ENCODE measurements at places on chromosomes 12 and 14.

- no peak for DNase-seq
Observed at GRCh38 chr14:70043001-70043400, 145.8 kb downstream of the SLC8A3 start.

- no peak for DNase-seq
Observed at GRCh38 chr12:113116875-113117274, 18.7 kb downstream of the RASAL1 start.

- DNase-seq = no peak
Observed at GRCh38 chr12:12735301-12735700, 18.1 kb downstream of the CDKN1B start.

DNA sequence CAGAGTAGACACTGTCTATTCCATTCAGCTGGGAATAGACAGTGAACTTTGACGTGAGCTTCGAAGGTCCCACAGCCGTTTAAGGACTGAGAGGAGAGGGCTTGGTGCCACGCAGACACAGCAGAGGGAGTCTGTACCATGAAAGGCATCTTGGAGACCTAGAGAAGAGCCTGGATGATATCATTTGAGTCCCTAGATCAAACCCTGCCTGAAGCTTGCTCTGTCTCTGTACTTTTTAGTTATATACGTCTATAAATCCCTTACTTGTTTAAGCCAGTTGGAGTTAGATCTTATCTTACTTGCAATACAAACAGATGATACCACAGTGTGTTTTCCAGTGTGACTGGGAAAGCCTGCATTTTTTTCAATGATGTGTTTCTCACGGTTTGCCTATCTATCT is 128.9 kb upstream of the RTL1 start:
- DNase-seq = no peak

- no peak for DNase-seq
Observed at GRCh38 chr12:124938108-124938507, 23.7 kb upstream of the UBC start.

- DNase-seq = no peak
Observed at GRCh38 chr12:120614848-120615247, 25.6 kb upstream of the CABP1 start.

GRCh38 chr12:91677556-91677955 is 468.1 kb downstream of the BTG1 start:
- no peak for DNase-seq

GRCh38 chr14:86541972-86542371 is 1012.0 kb downstream of the FLRT2 start:
- no peak for DNase-seq
